ENCODE measurements at places on chromosomes 7 and 10. TPM values are rescaled to one million over a fixed set of nuclear protein-coding genes. Genes with fewer than 3 reads are reported as not detected.

Gene FGFBP3
- total RNA-seq, result 3.7 TPM

GRCh38 chr10:63634488-63635065 lies 113.4 kb downstream of the REEP3 start:
- DNase-seq, result no peak

DNA sequence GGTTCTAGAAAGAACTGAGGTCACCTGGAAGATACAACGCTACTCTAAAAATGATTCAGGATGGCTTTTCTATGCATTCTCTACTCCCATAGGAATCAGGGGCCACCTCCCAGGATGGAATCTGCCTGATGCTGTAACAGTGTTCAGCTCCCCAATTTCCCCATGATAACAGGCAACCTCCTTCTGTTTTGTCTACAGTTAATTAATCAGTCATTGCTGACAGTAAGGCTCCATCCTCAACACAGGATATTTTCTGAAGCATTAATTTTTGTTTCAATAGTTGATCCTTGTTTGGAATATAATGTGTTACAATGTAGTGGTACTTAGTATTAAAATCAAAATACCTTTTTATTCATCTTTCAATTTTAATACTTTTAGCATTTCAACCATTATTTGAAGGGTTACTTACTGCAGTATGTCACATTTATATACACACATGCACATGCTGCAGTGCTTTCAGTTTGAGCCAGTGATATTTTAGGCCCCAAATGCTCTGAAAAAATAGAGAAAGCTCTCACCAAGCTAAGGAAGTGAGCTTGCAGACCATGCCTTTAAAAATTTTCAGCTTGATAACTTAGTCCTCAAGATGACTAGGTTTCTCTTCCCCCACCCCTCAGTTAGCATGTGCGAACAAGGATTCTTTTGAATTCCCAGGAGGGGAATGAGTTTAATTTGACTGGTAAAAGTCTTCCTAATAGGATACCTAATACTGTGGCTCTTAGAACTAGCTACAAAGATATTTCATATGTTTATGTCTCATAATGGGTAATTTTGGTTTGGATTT lies 592 bp upstream of the PIK3CG start:
- DNase-seq, result no peak

- DNase-seq, result no peak
These were observed 34.3 kb downstream of the CDCA7L start for GRCh38 chr7:21911341-21911875.

- DNase-seq, result peak; percentile 87
These were observed 11.3 kb upstream of the INMT start for GRCh38 chr7:30740417-30741181.

Gene MMRN2
- 6.5 TPM for total RNA-seq

- DNase-seq, result no peak
These were observed 7.2 kb downstream of the CDK14 start for GRCh38 chr7:90603346-90603745.

DNA sequence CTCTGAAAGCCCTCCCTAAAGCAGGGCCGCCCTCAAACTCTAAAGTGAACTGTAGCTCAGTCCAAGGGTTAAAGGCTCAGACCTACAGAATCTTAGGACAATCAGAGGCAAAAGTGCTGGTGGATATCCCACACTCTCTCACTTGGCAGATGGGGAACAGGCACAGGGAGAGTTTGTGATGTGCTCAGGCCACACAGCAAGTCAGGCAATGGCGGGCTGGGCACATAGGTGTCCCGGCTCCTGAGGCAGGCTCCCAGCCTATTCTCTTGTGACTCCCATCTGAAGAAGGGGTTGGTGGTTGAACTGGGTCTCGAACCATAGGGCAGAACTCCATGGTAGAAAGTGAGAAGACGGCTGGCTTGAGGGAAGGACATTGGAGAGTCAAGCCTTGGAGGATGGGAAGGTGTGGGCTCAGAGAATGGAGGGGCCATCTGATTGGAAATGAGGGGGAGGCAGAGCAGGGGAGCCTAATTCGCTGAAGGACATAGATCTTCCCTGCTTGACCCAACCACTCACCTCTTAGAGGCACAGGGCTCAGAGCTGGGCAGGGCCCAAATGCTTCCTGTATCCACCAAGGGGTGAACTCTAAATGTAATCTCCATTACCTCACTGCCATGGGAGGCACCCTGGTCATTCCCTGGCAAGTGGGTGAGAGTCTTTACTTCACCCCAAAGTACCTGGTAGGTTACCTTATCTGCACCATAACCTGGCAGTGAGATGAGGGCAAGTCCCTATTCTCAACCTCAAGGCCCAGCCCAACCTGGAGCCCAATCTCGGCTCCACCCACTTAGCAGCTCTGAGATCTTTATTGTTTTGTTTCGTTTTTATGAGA lies 4.9 kb upstream of the ZMIZ1 start:
- no peak for DNase-seq

DNA sequence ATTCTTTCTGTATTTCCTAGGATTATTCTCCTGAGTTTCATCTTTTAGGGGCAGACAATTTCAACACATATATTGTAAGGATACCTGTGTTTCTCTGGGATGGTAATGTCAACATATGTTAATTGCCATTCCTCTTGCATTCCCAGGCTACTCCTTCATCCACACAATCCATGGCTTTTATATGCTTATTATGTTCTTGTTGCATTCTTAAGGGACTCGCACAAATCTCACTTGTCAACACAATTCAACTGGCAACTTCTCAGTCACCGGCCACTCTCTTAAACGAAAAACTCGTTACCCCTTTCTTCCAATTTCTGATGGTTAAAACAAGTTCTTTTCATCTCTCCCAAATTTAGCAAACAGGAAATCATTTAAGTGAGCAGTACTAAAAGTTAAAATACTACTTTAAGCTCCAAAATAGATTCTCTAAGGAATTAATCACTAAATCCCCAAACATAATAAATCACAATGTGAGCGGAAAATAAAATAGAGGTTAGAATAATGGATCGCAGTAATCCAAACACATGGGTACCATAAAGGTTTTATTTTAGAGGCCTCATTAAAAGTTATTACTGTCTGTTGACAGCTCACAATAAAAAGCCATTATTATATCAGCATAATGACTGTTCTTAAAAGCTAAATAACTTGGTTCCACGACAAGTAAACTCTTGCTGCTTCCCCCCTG lies 223.2 kb downstream of the ELMO1 start:
- no peak for DNase-seq

GRCh38 chr10:5906651-5907050 lies 16.6 kb downstream of the FBH1 start:
- DNase-seq, result no peak

DNA sequence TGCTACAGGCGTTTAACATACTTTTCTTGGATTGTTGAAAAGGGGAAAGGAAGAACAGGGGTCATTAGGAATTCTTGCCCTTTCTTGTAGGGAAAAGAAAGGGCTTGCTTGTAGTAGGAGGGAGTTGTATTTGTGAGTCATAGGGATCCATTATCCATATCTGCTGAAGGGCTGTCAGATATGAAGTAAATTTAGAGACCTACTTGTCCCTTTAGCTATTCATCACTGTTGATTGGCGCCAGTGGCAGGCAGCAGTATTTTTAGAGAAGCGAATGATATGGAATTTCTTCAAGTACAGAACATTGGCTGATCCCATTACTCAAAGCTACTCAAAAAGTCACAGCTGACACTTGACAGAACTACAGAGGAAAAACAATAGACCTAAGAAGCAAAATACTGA lies 97.7 kb downstream of the CELF2 start:
- DNase-seq, result no peak

- no peak for DNase-seq
These were observed 410.8 kb upstream of the COBL start for GRCh38 chr7:51727441-51727840.

DNA sequence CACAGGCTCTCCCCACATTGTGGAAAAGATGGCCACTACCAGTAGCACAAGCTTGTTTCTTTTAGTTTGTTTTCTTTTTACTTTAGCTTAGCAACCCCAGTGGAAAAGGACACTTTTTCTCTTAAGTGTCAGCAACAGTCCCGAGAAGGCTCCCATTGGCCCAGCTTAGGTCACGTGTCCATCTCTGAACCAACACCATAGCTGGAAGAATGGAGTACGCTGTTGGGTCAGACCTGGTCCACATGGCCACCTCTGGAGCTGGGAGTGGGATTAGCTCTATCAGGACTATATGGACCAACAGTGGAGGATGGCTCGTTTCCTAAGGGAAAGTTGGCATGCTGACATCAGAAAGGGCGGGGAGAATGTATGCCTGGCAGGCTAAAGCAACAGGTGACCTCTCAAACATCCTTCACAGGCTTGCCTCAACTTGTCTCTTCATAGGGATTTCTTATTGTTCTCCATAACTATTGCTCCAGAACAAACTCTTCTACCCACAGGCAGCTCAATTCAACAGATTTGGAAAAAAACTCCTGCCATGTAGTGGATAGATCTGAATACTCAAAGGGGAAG lies 27.6 kb upstream of the NEUROG3 start:
- DNase-seq, result no peak

GRCh38 chr7:87926581-87927461 lies 7.2 kb upstream of the ADAM22 start:
- DNase-seq, result no peak

DNA sequence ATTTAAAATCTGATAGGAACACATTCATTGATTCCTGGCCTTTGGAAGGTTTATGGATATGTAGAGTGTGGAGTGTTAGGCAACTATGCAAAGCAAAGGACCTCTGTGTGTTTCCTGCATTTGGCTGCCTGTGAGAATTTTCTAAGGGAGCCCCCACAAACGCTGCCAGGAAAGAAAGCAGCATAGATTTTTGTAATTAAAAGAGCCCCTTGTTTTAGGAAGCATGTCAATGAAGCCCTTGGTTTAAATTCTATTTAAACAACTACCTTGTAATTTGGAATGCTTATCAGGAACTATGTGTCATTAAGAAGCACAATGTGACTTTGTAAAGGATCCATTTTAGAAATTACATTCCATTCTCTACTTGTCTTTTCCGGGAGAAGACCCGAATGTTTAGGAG lies 742.5 kb downstream of the NXPH1 start:
- no peak for DNase-seq

DNA sequence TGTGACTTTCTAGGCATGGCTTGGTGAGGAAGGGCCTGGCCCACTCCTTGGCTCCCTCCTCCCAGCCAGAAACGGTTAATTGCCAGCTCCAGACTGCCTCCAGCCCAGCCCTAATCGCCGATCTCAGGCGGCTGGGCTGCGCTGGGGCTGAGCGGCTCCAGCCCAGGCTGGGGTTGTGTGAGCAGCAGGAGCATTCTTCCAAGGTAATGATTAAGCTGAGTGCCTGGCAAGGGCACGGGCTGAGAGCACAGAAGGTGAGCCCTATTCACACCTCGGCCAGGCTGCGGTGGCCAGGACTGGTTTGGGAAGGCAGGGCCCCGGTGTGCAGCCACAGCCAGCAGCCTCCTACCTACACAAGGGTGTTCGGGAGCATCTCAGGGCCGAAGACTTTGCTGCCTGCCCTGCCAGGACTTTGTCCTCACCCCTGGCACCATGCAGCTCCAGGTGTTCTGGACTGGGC lies at the start of gene TMEM72:
Gene TMEM72, plus strand, starts transcription at position 257 of the 460 bp plus-strand sequence. Its CDS starts 176 bp downstream, at position 433.
- DNase-seq, result no peak

Gene PNLIPRP2
- not detected for total RNA-seq

Gene HOXA5
- 133 TPM for total RNA-seq

Gene MYPN
- total RNA-seq, result not detected

- no peak for DNase-seq
These were observed 83.9 kb downstream of the PIP4K2A start for GRCh38 chr10:22630234-22631174.

DNA sequence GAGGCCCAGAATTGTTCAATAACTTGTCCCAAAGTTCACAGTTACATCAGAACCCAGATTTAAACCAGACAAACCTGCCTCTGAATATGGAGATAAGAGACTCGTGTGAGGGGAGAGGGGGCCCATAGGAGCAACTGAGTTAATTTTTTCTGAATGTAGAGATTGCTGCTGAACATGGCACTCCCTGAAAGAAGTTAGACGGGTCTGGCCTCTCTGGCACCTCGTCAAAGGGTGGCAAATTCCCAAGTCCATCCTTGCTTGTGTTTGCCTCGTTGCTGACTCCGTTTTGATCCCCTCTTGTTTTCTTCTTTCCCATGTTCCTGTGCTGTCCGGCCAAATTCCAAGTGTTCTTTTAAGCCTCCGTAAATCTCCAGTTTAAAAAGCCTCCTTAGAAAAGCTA lies 35.2 kb upstream of the YAE1 start:
- no peak for DNase-seq

DNA sequence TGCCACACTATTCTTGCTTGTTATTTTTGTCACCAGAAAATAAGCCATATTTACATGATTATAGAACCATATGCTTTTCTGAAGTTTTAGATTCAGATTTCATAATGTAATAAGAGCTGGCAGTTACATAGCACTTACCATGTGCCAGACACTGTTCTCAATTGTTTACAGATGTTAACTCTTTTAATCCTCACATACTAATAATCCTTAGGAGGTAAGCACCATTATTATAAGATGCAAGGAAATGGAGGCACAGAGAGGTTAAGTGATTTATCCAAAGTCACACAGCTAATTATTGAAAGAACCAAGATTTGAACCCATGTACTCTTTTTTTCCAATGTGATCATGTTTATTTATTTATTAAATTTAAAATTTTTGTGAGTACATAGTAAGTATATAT lies 57.2 kb downstream of the CREB5 start:
- no peak for DNase-seq

Gene ELAPOR2
- total RNA-seq, result 54.2 TPM

GRCh38 chr7:23343102-23343501 lies 44.0 kb downstream of the MALSU1 start:
- no peak for DNase-seq

DNA sequence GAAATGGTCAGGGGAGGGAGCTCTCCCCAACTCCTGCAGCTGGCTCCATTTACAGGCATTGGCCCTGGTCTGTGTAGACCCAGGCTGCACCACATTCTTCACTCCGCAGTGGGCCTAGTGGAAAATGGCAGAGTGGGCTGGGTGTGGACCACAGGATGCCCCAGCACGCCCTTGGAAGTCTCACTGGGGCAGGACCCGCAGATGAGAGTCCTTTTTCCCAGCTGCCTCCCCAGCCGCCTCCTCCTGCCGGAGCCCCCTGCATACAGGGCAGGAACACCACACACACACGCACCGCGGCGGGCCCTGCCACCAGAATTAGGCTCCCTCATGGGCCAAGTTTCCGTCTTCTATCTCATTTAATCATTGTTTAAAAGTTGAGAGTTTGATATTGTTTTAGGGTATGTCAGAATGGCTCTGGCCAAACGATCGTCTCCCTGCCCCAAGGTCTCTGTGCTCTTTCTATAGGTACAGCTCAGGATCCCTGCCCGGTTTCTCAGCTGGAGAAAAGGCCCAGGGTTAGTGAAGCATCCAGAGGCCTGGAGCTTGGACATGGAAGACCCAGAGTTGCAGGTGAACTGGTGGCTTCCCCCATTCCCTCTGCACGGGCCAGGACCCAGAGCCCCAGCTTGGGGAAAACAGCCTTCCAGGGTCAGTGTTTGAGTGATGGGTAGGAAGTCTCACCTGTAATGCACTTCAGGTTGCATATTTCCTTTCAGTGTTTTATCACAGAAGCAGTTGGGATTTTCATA lies 42.0 kb downstream of the ZNF467 start:
- no peak for DNase-seq

GRCh38 chr7:41954976-41955375 lies 252.1 kb upstream of the INHBA start:
- DNase-seq, result no peak

DNA sequence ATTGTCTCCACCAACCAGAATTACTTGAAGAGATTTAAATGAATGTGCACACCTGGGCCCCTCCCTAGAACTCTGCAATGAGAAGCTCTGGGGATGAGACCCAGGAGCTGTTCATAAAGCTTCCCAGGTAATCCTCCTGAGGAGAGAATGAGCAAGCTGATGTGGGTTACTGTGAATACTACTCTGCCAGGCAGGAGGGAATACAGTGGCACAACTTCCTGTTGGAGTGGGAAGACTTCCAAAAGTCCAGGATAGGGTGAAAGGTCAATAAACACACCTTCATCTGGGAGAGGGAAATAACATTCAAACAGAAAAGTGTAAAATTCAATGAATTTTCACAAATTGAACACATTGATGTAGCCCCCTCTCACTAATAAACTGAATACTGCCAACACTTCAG lies 351.4 kb downstream of the ABCA13 start:
- no peak for DNase-seq

Measured in mesothelial cell of epicardium (in vitro differentiated cells).